ENCODE measurements at places on chromosomes 2 and 18.

DNA sequence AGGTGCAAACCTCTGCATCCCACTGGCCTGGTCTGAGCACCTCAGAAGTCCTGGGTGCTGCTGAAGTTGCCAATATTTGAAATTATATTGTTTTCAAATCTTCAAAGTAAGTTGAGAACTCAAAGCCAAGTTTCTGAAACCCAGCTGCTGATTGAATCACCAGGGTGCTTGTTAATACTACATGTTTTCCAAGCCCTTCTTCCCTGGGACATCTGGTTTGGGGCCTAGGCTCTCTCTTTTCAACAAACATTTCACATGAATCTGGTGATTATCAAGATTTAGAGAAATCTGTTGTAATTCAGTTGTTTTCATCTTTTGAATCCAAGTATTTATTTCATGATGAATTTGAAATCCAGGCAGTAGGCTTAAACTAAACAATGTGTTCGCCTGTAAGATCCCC is 24.4 kb downstream of the MLPH start:
- peak; percentile 53 for DNase-seq

DNA sequence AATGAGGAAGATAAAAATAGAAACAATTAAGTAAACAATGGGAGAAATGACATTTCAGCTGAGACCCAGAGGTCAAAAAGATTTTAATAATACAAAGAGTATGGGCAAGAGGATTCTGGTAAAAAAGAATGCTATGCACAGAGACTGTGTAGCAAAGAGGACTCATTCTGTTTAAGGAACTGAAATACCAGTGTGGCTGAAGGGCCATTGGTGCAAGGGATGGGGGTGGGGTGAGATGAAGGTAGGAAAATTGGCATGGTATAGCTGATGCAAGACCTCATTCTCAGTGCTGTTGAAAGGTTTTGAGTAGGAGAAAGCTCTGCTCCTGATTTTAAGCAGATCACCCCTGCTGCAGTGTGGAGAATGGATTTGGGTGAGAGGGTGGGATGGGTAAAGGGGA is 10.8 kb downstream of the GALNT1 start:
- no peak for DNase-seq

GRCh38 chr2:181036848-181037603 is 56.6 kb downstream of the UBE2E3 start:
- no peak for DNase-seq

- DNase-seq: no peak
Observed at GRCh38 chr2:182586426-182586825, 129.6 kb upstream of the DNAJC10 start.

GRCh38 chr2:157838442-157839161 is 37.5 kb downstream of the ACVR1 start:
- DNase-seq: peak; percentile 65

DNA sequence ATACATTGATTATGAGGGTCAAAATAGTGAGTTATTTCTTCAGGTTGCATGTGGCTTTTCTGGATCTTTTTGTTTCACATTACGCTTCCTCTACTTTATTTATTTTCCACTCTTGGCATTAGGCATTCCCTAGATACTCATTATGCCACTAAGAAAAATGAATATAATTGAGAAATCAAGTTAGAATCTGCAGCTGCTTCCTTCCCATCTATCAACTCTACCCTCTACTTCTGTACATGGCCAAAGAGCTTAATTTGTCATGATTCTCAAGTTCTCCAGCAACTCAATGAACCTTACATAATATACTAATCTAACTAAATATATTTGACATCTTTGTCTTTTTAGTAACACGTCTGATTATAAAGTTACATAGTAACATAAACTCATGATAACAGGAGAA is 598.1 kb upstream of the LRRTM4 start:
- DNase-seq: no peak

- no peak for DNase-seq
Observed at GRCh38 chr2:222747526-222748160, 76.2 kb downstream of the MOGAT1 start.

DNA sequence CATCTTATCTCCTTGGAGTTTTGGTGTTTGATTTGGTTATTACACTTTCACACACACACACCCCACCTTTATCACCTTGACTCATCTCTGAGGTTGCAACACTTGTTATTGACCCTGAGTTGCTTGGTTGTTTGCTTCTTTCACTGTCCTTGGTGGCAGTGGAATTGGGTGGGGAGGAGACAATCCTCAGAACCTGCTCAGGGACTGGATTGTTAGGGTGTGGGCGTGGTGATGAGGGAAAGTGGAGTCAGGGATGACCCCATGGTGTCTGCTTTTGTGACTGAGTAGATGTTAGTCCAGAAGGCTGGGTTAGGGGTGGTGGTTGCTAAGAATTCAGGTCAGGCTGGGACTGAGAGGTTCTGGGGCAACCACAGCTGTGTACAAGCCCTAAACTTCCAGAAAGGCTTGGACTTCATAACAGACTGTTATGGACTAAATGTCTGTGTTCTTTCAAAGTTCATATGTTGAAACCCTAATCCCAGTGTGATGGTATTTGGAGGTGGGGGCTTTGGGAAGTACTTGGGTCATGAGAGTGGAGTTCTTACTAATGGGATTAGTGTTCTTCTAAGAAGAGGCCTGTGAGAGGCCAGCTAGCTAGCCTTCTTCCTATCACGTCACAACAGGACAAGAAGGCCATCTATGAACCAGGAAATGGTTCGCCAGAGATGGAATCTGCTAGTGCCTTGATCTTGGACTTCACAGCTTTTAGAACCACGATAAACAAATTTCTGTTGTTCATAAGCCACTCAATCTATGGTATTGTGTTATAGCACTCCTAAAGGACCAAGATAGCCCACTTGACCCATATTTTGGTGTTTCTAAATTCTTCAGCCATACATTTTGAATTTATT is 3.4 kb upstream of the DIS3L2 start:
- no peak for DNase-seq

DNA sequence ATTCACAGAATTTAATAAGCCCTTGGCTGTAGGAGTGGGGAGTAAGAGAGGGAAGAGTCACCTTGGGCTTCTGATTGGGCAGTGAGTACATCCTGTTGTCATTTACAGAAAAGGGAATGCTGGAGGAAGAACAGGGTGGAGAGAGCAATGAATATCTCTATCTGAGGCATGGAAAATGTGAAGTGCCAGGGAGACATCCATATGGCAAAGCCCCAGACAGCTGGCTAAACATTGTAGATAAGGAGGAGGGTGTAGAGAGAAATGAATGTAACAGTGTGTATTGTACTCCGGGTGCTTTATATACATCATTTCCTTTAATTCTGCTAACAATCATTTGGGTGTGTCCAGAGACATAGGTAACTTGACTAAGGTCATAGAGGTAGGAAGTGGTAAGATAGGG is 103.5 kb downstream of the UPP2 start:
- no peak for DNase-seq

- no peak for DNase-seq
Observed at GRCh38 chr18:57353940-57354461, 1.6 kb downstream of the ST8SIA3 start.

DNA sequence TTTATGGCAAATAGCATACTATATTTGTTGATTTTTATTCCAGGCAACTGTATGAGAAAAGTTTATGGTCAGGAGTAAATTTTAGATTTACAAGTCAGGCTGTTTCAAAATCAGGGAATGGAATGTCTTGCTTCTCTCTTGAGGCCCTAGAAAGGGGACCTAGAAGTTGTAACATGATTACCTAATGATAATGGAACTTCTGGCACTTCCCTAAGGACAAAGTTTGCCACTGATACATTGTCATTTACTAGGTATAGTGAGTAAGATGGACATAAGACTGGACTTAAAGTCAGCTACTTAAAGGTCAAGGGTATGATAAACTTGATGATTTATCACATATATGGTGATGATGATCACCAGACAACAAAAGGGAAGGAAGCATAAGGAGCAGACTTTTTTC is 103.3 kb upstream of the VRK2 start:
- no peak for DNase-seq

DNA sequence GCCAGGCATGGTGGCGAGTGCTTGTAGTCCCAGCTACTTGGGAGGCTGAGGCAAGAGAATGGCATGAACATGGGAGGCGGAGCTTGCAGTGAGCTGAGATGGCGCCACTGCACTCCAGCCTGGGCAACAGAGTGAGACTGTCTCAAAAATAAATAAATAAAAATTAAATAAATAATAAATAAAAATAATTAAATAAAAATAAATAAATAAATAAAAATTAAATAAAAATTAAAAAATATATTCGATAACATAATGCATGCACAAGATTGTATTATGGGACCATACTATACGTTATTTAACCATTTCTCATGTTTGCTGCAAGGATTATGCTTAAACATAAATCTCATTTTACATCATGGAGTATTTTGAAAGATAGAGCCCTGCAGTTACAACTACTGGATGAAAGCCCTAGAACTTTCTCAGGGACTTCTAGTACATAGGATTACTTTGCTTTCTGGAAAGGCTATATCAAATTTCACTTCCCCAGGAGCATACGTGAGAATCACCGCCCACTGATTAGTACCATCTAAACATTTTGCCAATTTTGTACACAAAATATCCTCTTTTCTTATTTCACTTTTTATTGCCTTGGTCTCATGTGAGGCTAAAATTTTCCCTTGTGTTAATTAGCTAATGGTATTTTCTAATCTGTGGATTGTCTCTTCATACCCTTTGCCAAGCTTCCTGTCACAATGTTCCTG is 234.3 kb upstream of the LYPD1 start:
- no peak for DNase-seq

GRCh38 chr2:149687052-149687427 is 99.5 kb upstream of the MMADHC start:
- no peak for DNase-seq

DNA sequence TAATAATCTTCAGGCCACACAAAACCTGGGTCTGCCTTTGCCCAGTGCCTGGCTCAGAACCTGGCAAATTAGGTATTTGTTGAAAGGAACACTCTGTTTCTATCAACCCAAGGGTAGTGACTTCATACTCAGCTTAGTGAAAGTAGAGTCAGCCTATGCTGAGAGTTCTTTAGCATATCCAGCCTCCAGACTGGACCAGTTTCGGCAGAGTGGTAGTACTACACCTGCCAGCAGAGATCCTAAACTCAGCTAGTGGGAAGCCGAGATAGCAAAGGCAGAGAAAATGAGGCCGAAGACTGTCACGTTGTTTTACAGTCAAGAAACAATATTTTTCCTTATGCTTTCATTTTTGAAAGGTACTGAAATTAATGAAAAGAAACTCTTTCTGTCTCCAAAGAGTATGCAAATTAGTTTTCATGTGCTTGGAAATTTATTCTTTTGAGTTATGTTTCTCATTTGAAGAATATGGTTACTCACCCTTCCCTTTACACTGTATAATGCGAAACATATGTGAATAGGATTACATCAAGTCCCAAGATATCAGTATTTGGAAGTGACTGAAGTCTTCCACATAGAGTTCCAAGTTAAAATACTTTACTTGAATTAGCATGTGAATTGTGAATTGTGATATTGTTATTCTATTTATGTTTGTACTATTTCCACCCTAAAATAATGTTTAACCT is 52.2 kb upstream of the UGP2 start:
- DNase-seq: no peak

GRCh38 chr2:172919732-172920131 is 155.9 kb upstream of the MAP3K20 start:
- DNase-seq: no peak

GRCh38 chr18:8845506-8845905 is 140.2 kb downstream of the MTCL1 start:
- no peak for DNase-seq

DNA sequence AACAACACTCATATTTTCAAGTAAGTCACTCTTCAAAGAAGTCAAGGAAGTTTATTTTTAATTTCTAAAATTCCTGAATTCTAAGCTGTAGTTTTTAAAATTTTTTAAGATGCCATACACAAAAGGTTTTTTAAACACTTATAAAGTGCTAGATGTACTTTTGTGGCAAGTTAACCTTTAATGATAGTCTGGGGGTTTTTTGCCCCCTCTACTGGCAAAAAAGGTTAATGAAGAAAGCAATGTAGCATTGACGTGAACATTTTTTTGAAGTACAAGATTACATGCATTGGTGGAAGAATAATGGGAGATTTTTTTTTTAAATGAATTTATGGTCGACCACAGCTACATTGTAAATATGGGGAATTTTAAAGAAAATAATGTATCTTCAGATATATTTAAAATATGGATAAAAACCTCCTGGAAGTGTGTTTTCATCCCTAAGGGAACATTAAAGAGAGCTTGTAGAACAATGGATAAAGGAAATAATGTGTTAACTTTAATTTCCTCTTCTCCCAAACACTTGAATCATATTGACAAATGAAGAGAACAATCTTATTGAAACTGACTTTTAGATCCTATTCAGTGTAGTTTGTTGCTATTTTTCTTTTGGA is 12.6 kb downstream of the ITPRID2 start:
- no peak for DNase-seq

GRCh38 chr2:29431485-29431884 is 316.3 kb downstream of the CLIP4 start:
- no peak for DNase-seq

- DNase-seq: no peak
Observed at GRCh38 chr18:53544917-53545316, 679.6 kb downstream of the MBD2 start.

DNA sequence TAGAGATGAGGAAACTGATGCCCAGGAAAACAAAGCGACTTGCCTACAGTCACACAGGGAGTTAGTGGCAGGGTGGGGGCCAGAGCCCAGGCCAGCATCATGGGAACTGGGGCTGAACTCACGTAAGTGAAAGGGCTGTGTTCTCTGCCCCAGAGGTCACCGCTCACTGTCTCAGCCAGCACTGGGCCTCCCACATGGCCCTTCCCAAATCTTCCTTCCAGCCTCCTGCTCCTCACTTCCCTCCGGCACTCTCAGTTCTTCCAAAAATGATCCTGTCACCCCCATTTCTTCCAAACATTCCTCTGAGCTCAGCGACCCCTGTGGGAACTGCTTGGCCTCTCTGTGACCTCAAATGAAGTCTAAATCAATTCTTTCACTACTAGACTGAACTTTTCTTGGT is 90.5 kb upstream of the TMEM247 start:
- no peak for DNase-seq

- peak; percentile 9 for DNase-seq
Observed at GRCh38 chr18:76981396-76981968, 151.1 kb downstream of the MBP start.

- DNase-seq: no peak
Observed at GRCh38 chr18:63273222-63273927, 46.2 kb downstream of the BCL2 start.

GRCh38 chr2:204110751-204111516 is 174.4 kb downstream of the ICOS start:
- peak; percentile 36 for DNase-seq

DNA sequence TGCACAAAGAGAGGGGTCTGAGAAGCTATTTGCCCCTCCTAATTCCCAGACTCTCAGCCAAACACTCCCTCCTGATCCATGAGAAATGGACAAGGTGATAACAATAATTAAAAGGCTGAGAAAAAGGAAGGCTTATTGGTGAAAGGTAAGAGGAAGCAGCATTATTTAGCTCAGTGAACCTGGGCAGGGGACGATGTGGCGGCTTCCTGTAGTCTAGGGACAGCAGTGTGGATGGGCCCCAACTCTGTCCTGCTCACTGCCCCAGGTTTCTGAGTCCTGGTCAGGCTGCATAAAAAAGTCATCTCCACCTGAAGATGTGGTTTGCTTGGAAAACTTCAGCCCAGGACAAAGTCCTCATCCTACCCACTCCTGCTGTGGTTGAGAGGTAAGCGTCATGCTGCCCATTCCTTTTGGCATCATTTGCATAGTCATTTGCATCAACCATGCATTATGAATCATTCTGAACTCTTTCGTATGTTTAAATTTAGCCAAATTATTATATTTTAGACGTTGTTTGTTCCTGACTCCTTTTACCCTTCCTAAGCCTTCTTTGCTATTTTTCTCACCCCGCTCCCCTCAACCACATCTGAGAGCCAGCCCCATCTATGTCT is 126.8 kb downstream of the CLIP4 start:
- DNase-seq: no peak

GRCh38 chr2:106789185-106789584 is 96.8 kb downstream of the ST6GAL2 start:
- DNase-seq: no peak

All from smooth muscle cell of the brain vasculature (primary cell).